ENCODE measurements at places on chromosomes 1 and 21.

GRCh38 chr1:204340081-204340889 lies 19.4 kb downstream of the PLEKHA6 start:
- DNase-seq: no peak

DNA sequence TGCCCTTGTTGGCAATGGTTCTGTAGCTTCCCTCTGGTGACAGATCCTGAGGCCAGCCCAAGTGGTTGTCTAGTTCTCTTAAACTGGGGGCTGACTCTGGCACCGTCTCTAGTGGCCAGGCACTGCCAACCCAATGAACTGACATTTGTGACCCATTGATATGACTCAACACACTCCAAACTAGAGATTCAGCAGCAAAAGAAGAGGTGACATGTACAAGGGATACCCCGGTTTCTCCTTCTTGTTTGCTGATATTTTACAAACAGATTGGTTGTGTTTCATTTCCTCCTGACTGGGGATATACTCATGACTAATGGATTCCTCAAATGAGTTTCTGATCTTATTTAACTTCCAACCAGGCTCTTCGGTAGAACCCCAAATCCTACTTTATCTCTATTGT lies 65.9 kb upstream of the DNAJC6 start:
- no peak for DNase-seq

DNA sequence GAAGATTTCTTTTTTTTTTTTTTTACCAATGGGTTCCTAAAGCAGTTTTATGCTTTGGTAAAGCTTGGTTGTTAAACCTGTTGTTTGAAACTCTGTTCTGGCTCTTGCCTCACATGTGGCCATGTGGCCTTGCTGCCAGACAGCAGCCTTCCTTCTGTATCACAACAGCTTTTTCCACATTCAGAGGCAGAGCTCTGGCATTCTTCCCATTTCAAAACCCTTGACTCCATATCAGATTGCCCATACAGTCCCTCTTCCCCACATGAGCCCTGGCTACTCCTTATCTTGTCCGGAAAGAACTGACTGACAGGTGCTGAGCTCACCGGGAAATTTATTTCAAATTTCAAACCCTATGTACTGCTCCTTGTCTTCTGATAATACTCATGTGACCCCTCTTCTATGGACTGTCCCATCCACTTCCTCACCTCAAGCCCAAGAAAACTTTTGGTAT lies 38.5 kb upstream of the LAX1 start:
- no peak for DNase-seq

GRCh38 chr1:213571419-213571818 lies 416.4 kb upstream of the PROX1 start:
- DNase-seq: no peak

- no peak for DNase-seq
Measured at GRCh38 chr1:208154040-208154439, 90.1 kb downstream of the PLXNA2 start.

GRCh38 chr21:41961282-41961701 lies 7.5 kb upstream of the C2CD2 start:
- no peak for DNase-seq

DNA sequence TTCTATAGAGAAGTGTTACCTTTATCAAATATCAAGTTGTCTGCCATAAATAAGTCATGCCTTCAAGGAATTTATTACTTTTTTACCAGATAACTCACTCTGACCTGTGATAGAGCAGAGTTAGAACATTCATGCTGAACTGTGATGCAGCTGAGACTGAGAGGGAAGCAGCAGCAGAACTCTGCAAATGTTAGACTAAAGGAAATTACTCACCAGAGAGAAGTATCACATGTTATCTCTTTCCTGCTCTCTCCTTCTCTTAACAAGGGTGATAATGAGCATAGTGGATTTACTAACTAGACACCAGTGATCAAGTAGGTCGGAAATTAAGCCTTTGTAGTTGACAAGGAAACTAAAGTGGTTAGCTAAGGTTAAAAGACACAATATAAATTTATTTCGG lies 181.6 kb downstream of the RASAL2 start:
- DNase-seq: no peak

DNA sequence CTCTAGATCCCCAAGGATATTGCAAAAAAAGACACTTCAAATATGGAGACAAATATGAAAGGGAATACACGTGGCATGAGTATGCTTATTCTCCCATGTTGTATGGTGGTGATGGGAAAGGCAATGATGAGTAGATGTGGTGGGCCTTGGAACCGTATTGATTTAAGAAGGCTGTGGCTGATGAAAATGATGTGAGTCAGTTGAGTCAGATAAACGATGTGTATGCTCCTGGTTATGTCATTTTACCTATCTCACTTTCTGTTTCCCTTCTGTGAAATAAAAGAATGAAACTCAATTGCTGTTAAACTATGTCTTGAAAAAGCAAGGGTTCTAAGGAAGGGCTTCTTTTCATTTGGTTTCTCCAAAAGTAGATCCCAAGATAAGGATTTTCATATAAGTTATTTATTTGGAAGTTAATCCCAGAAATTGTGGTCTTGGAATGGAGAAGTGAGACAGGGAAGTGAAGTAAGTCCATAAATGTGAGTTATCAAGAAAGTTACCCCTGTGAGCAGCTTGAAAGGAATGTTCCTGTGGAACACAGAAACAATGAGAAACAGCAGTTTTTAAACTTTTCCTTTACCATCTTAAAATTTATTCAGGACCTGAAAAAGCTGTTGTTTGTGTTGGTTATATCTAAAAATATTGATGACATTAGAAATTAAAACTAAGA lies 292.0 kb downstream of the DUSP10 start:
- no peak for DNase-seq

GRCh38 chr1:31923901-31924535 lies 14.2 kb downstream of the PTP4A2 start:
- DNase-seq: no peak

DNA sequence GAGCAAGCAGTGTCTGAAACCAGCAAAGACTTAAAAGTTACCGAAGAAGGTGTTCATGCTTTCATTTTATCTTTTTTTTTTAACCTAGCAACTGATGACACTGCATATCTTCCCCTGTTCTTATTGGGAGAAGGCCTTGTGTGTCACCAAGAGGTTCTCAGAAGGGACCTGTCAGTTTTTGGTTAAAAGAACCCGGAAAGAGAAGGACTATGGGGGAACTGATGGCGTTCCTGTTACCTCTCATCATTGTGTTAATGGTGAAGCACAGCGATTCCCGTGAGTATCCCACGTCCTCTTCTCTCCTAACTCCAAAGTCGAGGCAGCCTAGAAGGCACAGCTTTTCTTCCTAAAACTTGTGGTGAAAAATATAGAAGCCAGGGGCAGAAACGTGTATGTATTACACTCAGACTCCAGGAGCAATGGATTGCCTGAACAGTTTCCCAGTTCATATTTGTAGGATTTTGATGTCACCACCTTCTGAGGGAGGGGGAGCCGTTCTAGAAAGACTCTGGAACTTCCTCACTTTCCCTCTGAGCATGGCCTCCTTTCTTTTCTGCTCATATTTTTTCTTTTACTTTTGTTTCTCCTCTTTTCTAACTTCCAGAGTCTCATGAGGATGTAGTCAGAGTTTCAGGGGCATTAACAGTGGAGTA lies at the start of gene MR1:
Gene MR1 (plus strand): TSS at position 185 of the 653 bp plus-strand sequence. CDS start 25 bp downstream, at position 210.
- DNase-seq: peak; percentile 87

- peak; percentile 34 for DNase-seq
Measured at GRCh38 chr1:165842671-165843129, 15.3 kb downstream of the UCK2 start.
